ENCODE measurements at places on chromosomes 12 and 14. TPM values are rescaled to one million over a fixed set of nuclear protein-coding genes. Genes with fewer than 3 reads are reported as not detected.

The RPS26 gene
- total RNA-seq, result 35.2 TPM

The MAP3K9 gene
- 4.7 TPM for total RNA-seq

The IFNG-AS1 gene
- 0.29 TPM for total RNA-seq

- DNase-seq, result no peak
These were observed 3.4 kb downstream of the HSD17B6 start for GRCh38 chr12:56766535-56766934.

- no peak for DNase-seq
These were observed 378.8 kb upstream of the DCN start for GRCh38 chr12:91561301-91561957.

GRCh38 chr14:34971801-34972200 is 11.0 kb upstream of the SRP54 start:
- DNase-seq, result no peak

DNA sequence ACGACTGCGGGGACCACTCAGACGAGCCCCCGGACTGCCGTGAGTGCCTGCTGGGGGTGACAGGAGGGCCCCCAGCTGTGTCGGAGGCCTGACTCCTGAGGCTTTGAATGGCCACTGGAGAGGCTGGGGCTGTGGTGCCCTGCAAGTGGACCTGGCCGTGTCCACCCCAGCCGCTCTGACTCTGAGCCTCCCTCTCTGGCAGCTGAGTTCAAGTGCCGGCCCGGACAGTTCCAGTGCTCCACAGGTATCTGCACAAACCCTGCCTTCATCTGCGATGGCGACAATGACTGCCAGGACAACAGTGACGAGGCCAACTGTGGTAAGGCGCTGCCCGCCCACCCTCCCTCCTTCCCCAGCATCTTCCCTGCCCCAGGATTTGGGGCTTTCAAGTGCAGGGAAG is 16.1 kb upstream of the NXPH4 start:
- no peak for DNase-seq

DNA sequence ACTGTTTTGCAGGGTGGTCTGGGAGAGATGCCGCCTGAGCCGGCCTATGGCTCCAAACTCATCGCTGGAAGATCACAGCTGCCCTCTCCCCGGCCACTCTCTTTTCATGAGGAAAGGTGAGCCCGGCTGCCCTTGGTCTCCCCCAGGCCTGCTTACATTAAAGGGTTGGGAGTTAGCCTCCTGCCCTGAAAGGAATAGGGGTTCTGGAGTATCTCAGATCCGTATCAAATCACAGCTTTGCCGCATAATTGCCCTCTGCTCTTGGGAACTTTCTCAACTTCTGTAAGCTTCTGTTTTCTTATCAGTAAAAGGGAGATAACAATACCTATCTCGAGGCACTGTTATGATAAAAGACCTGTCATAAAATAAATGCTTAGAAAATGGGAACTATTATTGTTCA is 17.6 kb downstream of the PHLDA1 start:
- DNase-seq, result no peak

GRCh38 chr14:74627076-74627475 is 15.0 kb upstream of the LTBP2 start:
- DNase-seq, result no peak

DNA sequence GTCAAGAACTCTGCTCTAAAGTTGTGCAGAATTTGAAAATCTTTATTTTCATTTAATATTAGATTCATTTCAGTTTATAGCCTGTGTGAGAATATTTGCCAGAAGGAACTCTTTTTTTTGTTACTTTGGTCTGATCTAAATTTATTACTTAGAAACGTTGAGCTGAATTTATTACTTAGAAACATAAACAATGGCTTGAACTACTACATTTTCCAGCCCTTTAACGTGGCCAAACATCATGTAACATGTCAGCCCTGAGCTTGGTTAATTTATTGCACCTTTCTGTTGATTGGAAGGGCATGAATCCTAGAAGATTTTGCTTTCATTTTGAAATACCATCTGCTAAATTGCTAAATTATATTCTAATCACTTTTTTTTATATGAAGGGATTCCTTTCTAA is 241.4 kb downstream of the TMEM117 start:
- DNase-seq, result no peak

All from pancreas (tissue), 10 donors.